GM18507 (cell line): ENCODE measurements at places on chromosomes 3 and 15.

DNA sequence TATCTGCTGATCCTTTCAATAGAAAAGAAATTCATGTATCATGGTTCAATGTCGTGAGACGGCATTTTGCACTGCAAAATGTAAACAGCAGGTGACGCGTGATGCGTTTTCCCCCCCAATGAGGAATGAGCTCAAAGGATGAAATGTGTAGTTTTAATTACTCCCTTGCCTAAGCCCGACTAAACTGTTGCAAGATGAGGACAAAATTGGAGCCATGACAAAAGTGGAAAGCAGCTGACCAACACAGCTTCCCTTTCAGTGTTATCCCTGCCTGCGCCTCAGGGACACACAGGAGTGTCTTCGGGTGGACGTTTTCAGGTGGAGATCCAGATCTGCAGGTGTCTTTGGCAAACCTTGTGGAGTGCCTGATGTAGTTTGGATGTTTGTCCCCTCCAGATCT lies 92.0 kb downstream of the GABRG3 start:
- DNase-seq: no peak

- DNase-seq: no peak
Observed at GRCh38 chr3:37906734-37907282, 45.1 kb downstream of the CTDSPL start.

GRCh38 chr15:68427963-68428362 lies 4.0 kb downstream of the ITGA11 start:
- DNase-seq: no peak

GRCh38 chr3:167895684-167896083 lies 160.2 kb downstream of the SERPINI1 start:
- DNase-seq: no peak

- DNase-seq: no peak
Observed at GRCh38 chr3:70308760-70309159, 3.7 kb downstream of the MDFIC2 start.

DNA sequence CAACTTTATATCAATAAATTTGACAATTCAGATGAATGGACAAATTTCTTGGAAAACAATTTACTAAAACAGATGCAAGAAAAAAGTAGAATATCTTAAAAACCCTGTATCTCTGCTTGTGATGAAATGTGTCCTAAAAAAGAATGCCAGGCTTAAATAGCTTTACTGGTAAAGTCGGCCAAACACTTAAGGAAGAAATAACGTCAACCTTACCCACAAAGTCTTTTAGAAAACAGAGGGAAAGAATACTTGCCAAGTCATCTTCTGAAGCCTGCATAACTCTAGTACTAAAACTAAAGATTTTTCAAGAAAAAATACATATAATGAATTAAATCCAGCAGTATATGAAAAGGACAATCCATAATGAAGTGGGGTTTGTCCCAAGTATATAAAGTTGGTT lies 111.1 kb downstream of the RASA2 start:
- no peak for DNase-seq

GRCh38 chr3:127475391-127475790 lies 115.1 kb downstream of the TPRA1 start:
- DNase-seq: no peak

GRCh38 chr15:94670438-94671034 lies 439.2 kb downstream of the MCTP2 start:
- peak; percentile 2 for DNase-seq

- DNase-seq: no peak
Observed at GRCh38 chr3:155572085-155572484, 172.8 kb downstream of the PLCH1 start.

DNA sequence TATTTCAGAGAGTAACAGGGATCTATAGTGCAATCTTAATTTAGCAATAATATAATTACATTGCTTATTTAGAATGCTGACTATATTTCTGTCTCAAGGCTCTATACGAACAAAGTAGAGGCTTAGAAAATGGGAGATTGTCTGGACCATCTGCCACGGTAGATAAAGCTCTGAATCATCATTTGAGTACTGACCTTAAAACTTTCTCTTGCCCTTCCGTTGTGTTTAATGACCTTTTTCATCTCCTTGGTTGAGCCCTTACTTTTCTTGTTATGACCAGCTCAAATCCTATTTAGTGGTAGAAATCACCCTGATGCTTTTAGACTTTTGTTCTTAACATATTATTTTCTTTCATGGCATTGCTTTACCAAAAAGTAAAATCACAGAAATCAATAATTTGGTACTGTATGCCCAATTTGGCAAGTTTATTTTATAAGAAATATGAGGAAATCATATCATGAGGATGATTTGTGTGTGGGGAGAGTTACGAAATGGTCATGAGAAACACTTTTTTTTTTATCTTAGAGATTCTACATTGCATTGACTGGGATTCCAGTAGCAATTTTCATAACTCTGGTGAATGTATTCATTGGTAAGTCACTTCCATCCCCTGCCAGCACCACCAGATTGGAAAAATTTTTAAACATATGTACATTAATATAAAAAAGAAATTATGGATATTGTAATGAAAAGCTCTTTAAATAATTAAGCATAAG lies 11.0 kb downstream of the NDUFB5 start:
- no peak for DNase-seq

DNA sequence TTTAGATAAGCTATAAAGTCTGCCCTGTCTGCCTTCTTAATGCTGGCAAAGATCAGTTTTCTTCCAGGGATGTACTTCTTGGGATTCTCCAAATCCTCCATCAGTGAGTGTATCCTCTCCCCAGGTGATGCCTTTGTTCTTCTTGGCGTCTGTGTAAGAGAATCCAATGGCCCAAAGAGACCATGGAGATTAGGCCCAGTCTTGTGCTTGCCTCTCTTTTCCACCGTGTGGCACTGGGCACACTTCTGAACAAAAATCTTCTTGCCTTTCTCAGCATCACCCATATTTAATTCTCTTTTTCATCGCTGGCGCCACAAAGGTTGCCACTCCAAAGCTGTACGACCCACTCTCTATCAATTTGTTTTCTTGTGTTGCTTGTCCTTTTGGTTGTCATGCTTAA lies 32.2 kb upstream of the TAMM41 start:
- DNase-seq: no peak

DNA sequence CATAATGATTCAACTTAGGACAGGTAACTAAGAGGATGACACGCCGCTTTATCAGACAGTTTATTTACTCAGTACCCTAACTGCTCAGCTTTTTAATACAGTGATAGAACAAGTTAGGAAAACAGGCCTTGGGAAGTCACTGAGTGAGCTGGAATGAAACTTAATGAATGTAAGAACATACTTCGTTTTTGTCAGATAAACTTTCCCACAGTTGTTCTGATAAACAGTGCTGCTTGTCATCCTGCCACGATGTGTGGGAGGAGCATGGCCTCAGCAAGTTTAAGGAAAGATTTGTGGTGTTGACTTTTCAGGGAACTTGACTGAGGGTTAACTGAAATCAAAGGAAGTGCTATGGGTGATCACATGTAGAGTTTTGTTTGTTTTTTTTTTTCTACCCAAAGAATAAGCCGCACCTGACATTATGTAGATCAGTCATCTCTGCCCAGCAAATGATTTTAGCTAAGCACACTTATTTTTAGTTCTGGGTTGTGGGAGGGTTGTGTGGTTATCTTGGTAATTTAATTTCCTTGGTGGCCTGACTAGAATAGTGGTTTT lies 5.6 kb upstream of the P2RY14 start:
- DNase-seq: no peak

DNA sequence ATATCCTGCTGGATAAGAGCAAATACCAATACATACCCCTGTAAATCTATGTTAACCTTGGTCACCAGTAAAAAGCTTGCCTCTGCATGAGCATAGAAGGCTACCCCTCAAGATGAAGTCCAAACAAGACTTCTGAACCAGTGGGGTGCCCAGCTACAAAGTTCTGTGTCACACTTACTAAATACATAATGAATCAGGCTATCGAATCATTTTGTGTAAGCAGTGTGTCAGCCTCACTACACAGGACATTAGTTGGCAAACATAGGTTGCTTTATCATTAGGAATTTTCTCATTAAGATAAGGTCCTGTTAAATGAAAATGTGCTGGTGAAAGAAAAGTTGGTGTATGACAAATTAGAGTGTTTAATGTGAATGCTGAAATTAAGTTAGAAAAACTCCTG lies 452.0 kb downstream of the MFSD1 start:
- no peak for DNase-seq

- no peak for DNase-seq
Observed at GRCh38 chr15:101464256-101464998, 25.1 kb downstream of the PCSK6 start.

DNA sequence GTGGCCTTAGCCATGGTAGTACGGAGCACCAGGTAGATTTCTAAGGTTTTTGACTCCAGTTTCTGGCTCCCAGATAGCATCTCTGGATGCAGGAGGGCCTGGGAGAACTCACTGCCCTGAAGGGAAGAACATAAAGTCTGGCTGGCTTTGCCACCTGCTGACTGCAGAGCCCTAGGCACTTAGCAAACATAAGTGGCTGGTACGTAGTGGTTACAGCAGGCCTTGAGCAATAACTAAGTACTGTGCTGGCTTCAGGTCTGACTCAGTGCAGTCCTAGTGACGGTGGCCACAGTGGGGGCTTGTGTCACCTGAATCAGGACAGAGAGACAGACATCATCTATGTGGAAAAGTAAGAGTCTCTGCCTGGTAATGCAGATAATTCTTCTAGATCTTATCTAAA lies 871.1 kb downstream of the PDCD6IP start:
- DNase-seq: no peak

DNA sequence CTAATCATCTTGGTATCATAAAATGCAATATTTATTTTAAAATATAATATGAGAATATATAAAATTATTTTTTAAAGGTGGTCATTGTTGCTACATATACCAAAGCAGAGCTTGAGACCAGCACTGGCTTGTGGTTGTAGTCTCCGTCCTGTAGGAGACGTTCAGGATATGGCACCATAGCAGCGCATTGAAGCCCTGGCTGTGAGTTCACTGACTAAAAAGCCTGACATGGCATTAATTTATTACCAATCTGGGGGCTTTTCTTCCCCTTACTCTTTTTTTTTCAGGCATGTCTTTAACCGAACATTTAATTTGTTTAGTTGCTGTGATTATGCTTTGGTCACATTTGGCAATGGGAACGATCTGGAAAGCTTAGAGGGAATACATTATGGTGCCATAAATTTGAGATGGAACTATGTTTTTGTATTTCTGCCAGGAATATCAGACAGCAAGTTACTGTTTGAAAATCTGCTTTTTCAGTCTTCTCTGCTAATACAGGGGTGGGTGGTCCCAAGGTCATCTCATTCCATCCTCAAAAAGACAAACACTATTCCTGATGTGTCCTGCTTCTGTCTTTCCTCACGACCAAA lies 108.5 kb downstream of the ZIC4 start:
- no peak for DNase-seq

DNA sequence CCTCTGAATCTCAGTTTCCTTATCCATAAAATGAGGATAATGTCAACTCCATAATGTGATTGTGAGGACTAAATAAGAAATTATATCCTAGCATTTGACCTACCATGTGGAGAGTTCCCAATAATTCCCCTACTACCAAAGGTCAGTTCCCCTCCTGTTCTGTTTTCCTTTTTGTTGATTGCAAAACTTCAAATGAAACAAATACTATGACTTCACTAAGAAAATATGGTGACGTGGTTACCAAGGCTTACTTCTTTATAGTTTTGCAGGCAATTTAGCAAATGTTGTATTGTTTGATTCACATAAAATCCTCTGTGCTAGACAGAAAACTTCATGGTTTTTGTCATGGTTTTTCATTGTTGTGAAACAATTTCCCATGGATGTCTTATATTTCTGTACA lies 153.8 kb upstream of the RORA start:
- DNase-seq: no peak

- no peak for DNase-seq
Observed at GRCh38 chr15:42344763-42345162, 14.5 kb upstream of the CAPN3 start.

DNA sequence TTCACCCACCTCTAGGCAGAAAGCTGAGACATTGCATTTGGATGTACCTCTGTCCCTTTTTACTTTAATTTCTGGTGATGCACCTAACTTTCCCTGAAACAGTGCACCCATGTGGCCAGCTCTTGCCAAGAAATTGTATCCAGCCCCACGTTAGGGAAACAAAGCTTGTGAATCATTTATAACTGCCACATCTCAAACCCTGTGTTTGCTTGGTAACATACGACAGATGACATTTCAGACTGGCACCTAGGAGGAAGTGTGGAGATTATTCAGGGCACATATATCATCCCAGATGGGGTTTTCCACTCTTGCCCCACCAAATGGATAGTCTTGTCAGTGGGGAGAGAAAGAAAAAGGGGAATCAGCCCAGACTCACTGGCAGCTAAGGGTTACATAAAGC lies 2.1 kb downstream of the CYB561D2 start:
- no peak for DNase-seq

DNA sequence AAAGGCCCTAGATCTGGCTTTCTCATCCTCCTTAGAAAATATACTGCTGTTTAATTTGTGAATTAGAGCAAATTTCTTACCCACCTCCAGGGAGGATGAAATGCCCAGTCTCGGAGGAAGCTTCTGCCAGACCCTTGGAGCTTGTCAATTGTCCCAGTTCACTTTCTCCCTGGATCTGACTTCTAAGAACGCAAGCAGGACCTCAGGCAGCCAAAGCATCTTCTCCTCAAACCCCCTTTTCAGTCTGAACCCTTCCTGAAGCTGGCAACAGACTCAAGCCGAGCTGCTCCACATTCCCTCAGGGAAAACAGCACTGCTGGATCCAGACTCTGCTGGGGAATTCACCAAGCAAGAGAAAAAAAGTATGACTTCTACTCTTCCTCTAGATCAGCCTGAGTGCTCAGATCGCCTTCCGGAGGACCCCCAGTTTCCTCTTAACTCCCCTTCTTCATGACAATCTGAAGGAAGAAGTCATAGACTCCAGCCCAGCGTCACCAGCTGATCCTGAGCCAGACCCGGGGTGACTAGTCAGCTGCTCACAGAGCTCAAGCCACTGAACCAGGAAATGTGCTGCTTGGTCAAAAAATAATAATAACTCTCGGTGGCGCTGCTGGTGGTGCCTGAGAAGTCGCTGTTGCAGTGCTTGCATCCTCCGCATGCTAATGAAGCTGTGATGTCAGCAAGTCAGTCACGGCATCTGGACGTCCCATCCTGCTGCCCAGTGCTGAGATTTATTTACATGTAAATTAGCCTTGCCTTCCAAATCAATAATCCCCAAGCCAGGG lies at the start of gene PRICKLE2:
PRICKLE2 (minus strand) TSS at position 641 of the 785 bp plus-strand sequence. CDS start 26,539 bp downstream, outside the sequence.
- DNase-seq: no peak

DNA sequence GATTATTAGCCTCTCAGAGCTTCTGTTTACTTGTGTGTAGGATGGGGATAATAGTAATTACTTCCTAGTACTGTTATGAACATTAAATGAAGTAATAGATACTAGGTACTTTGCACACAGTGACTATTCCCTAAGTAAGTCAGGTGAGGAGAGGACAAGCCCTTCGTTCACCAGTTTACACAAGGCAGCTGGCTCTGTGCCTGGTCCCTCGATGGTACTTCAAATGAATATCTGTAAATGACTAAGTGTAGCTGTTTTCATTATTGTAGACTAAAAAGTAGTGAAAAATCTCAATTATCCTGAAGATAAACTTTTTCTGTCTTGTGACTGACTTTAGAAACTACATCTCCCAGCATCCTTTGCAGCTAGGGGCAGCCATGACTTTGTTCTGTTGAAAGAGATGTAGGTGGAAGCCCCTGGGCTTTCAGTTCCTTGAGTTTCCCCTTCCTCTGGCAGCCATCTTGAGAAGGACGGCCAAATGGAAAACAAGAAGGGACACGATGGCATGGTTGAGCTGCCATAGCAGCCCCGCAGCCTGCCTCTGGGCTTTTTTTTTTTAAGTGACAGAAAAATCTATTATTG lies 11.7 kb upstream of the WNT7A start:
- DNase-seq: no peak
